ENCODE measurements at places on chromosomes 7 and 10. TPM values are rescaled to one million over a fixed set of nuclear protein-coding genes. Genes with fewer than 3 reads are reported as not detected.

NAT16 gene
- not detected for polyA plus RNA-seq

CYP3A7 gene
- polyA plus RNA-seq, result 0.28 TPM

ZNF117 gene
- polyA plus RNA-seq, result 23.8 TPM

DNAJB9 gene
- polyA plus RNA-seq, result 52.6 TPM

GRCh38 chr7:69577221-69577620, 21.1 kb upstream of the AUTS2 start:
- DNase-seq, result no peak

DNA sequence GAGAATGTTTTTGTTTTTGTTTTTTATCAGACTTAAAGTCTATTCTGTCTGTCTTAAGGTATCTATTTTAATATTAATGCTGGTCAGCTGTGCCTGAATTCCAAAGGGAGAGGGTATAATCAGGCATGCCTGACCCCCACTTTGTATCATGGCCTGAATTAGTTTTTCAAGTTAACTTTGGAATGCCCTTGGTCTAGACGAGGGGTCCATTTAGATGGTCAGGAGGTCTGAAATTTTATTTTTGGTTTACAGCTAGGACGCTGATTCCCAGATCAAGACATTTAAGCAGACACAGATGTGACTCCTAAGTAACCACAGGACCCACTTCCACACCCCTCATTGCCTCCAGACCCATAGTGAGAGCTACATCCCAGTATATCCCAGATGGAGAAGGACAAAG, 189.5 kb downstream of the ARHGAP12 start:
- DNase-seq, result no peak
